ENCODE measurements at places on chromosomes 16 and 17. TPM values are rescaled to one million over a fixed set of nuclear protein-coding genes. Genes with fewer than 3 reads are reported as not detected.

- H3K27me3 ChIP-seq = no peaks in the 10 kb centered on the region
- no peak for DNase-seq
- no peak overlapping the region for H3K4me3 ChIP-seq
- H3K36me3 ChIP-seq = no peaks in the 10 kb centered on the region
- H3K27ac ChIP-seq = no peak overlapping the region
Measured at GRCh38 chr16:56350491-56351405, 74.6 kb downstream of the AMFR start.

Gene FGF11
- 0.67 TPM for total RNA-seq

DNA sequence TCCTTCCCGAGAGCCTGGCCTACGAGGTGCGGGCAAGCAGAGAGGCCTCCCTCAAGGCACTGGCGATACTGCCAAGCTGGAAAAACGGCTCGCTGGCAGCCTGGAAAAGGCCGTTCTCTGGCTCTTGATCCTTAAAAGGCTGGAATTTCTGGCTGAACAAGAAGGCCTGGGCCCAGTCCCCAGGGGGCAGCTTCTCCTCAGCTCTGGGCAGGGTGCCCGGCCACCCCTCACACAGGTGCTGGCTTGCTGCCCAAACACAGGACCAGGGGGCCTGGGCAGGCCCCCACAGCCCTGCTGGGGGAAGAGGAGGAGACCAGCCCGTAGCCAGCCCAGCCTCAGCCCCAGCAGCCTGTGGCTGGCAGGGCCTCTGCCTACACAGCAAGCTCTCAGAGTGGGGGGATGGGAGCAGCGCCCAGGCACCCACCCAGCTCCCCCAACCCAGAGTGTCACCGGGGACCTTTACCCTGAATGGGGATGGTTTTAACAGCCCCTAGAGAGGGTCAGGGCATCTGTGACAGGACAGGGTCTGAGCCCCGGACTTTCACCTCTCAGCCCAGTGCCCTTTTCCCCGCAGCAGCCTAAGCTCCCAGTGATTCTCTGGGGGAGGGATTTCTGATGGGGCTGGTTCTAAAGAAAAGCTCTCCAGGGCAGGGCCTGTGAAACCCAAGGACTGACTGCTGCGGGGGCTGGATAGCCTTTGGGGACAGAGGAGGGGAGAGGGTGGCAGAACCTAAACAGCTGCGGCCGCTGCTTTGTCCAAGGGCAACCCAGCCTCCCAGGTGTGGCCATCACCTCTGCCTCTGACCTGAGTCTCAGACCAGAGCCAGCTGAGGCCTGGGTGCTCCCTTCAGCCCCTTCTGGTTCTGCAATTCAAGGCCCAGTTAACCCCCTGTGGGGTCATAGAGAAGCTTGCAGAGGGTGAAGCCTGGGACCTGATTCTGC is 38.6 kb upstream of the TOB1 start:
- H3K4me3 ChIP-seq = peak overlapping the region; percentile 33
- H3K36me3 ChIP-seq = no peaks in the 10 kb centered on the region
- DNase-seq = no peak
- H3K27me3 ChIP-seq = no peaks in the 10 kb centered on the region

Gene KIFC3
- not detected for total RNA-seq

Gene ABAT
- total RNA-seq = 8.2 TPM

GRCh38 chr17:77404812-77405581 is 264.2 kb downstream of the SEC14L1 start:
- H3K4me3 ChIP-seq = peak overlapping the region; percentile 46
- no peaks in the 10 kb centered on the region for H3K27me3 ChIP-seq
- peaks cover 28% of the 10 kb centered on the region for H3K4me1 ChIP-seq
- no peaks in the 10 kb centered on the region for H3K36me3 ChIP-seq

DNA sequence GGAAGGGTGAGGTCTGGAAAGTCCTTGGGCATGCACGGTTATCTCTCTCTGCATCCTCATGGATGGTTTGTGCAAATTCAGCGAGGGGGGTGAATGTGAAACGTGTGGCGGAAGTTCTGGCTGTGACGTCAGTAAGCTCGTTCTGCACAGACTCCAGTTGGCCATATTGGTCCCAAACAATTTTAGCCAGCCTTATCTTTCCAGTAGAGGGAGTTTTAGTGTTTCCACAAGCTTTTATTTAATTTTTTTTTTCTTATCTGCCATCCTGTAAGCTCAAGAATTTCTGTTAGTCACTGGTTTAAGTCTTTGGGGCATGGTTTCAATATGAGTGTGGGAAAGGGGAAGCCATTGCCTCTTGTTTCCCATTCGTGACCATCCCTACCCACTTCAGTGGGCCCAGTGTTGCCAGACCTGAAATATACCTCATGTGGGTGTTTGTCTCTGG is 39.0 kb downstream of the HLF start:
- H3K27me3 ChIP-seq = 0 out of 2 replicates have a peak, but pooled peaks cover 4% of the 10 kb centered on the region
- H3K27ac ChIP-seq = no peak overlapping the region
- DNase-seq = no peak
- no peaks in the 10 kb centered on the region for H3K36me3 ChIP-seq
